C1 segment of cervical spinal cord (tissue), 14 donors: ENCODE measurements at places on chromosomes 13 and 19.

DNA sequence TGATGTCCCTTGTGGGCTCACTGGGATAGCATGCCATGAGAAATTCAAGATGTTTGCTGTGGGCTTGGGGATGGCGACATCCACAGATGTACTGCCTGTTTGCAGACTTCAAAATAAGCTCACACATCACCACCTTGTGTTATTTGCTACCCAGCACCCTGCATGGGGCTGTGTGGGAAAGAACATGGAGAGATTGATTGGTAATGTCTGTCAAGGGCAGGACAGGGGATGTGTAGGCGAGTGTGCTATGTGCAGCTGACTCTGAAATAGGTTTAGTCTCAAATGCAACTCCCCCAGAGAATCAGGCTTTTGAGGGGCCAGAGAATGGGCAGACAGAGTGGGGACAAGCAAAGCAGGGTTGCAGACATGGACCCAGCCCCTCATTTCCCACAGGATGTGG is 24.7 kb downstream of the PNPLA6 start:
- DNase-seq: no peak

DNA sequence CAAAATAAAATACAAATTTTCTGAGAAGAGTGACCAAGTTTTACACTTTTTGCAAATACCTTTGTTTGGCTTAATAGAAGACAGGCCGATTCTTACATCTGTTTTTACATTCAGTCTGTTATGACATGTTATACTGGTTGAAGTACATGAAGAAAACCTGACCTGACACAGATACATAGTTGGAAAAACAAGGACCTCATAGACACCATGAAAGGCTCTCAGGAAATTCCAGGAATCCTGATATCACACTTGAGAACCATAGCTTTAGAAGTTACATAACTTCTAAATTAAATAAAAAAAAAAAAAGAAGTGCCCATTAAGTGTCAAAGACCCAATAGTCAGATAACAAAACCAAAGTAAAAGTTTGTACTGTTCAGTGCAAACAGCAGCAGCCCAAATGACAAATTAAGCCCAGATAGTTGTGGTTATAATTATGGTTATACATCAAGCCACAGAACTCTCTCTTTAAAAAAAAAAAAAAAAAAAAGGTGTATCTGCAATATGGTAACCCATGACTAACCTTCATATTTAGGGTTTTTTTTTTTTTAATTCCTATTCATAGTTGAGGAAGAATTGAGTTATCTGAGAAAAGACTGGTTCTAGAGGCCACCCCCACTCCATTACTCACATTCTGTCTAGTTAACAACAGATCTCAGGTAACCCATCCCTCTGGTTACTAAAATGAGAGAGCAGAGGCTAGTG is 19.8 kb downstream of the RBM26 start:
- DNase-seq: no peak

DNA sequence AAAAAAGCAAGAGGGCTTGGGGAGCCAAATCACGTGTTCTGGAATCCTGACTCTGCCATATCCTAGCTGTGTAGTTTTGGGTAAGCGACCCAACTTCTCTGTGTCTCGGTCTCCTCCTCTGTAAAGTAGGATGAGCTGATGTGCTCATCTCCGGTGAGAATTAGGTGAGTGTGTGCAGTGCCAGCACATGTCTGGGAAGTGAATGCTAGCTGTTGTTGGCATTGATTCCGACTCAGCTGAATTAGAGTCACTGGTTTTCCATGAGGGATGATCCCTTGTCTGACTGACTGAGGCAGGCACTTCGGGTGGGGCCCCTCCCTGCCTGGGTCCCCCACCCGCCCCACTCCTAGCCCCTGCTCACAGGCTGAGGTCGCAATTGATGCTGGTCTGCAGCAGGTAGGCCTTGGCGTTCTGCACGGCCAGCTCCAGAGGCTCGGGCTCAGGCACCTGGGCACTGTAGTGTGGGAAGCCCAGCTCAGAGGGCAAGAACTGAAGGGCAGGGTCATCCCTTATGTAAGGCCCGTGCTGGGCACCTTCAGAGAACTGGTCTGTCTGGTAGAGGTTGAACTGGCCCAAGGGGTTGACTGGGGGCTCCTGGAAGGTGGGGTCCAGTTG is 835 bp downstream of the RSPH6A start:
- no peak for DNase-seq

DNA sequence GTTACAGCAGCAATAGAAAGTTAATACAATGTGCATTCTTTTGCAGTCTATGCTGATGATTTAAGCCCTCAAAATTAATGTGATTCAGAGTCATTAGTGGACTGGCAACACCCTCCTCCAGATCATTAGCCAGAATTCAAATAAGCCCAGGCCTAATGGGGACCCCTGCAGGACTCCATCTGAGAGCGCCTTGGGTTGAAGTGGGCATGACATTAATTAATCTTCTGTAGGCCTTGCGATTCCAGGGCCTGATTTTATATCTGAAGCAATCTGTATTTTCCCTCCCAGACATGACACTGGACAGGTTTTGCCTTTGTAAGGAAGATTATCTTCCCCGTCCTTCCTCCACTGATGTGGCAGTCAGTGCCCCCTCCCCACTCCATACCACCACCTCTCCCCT is 442.9 kb downstream of the FOXO1 start:
- no peak for DNase-seq

- DNase-seq: no peak
Measured at GRCh38 chr19:15284896-15285295, 47.4 kb downstream of the BRD4 start.

GRCh38 chr13:21759463-21759862 is 88.6 kb downstream of the FGF9 start:
- no peak for DNase-seq

DNA sequence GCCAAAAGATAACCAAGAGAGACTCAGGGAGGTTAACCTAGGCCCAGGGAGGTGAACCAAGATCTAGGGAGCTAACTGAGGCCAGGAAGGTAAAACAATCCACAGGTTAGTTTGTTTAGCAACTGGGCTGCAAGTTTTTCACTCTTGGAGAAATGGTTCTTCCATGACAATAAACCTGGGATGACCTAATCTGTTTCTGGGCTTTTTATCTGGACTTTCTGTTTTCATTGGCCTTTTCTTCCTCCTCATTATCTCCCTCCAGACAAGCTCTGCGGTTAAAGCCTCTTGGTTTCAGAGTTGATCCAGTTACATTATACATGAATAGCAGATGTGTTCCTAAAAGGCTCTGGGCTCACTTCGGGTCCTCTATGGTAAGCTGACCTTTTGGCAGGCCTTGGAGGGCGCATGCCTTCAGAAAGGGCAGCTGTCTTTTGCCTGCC is 44.2 kb downstream of the PCDH8 start:
- no peak for DNase-seq

GRCh38 chr13:41060082-41060723 is 1.1 kb upstream of the WBP4 start:
- peak; percentile 82 for DNase-seq

DNA sequence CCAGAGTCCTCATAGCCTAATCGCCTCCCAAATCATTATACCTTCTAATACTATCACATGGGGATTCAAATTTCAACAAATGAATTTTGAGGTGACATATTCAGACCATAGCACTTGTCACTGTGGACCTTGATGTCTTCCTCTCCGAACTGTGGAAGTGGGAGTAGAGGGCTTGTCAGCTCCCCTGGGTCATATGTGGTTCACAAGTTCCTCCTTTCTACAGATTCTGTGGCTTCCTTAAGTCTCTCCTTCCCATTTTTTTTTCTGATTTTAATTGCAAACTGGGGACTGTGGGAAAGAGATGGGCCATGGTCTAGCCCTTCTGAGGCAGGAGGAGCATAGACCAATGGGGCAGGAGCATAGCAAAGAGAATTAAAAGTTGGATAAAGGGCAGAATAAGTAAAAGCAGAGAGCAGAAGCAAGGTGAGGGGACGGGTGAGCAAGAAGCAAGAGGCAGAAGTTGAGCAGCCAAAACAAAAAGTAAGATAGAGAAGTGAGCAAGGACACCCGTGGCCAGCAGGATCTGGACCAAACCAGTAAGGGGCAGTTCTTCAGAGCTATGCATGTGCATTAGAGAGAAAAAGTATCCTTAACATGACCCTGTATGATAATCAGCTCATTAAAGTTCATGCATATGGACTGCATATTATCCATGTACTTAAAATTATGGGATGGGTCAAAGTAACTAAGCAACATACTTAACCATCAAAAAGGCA is 2.6 kb upstream of the SIGLEC7 start:
- DNase-seq: no peak

- DNase-seq: no peak
Measured at GRCh38 chr13:36356058-36356457, 9.9 kb upstream of the SPART start.

DNA sequence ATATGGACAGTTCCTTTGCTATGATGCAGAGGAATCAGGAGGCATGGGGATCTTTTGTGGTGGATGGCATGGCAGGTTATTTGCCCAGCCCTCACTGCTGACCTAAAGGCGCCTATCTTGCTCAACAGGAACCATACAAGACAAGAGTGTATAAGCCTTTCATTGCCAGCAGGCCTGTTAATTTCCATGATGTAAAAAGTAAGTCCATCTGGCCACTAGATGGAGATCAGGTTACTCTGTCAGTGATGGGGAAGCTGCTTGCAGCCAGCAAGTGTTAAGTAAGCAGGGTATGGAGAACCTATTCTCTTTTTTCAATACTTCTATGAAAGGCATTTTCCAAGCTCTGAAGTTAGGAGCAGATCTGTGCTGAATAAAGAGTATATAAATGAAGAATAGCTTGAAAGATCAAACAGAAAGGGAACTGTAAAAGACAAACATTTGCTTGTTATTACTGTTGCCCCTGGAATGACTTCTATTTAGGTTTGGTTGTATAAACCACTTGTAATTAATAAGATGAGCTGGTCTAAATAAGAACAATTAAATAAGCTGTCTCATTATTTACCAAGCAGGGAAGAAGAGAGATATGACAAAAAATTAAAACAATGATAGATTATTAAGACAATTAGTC is 210.9 kb downstream of the RGCC start:
- no peak for DNase-seq

GRCh38 chr19:51020988-51021651 is 1.6 kb upstream of the KLK10 start:
- DNase-seq: no peak

DNA sequence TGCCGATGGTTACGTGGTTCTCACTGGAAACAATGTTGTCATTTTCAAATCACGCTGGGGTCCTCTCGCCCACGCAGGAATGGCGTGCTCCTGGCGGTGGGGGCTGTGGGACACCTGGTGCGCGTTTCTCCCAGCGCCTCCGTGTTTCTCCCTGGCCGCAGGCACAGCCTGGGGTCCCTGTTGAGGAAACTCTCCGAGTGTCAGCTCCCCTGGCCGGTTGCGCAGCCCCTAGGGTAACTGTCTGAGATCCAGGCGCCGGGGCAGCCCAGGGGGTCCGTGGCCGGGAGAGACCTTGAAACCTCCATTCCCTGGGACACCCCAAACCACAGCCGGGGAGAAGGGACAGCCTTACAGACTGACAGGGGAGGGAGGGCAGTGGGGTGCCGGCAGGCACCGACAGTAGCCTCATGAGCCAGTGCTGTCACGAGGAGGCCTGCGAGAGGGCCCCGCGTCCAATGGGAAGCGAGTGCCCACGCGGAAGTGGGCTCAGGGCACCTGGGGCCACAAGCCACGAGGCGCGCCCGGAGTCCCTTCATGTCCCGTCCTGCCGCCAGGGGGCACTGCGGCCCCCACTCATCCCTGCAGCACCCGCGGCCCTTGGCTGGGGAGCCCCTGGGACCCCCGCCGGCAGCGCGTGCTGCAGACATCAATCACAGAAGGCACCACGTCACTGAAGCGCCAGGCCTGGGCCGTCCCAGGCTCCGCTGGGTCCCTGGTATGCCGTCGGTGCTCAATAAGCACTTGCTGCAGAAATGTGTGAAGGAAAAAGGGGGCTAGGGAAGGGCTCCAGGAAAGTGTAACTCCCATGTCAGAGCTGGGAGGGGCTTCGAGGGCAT is 9.5 kb downstream of the ADAMTSL5 start:
- peak; percentile 42 for DNase-seq

- no peak for DNase-seq
Measured at GRCh38 chr19:30656520-30657100, 284.4 kb downstream of the ZNF536 start.

GRCh38 chr13:42614436-42615035 is 40.6 kb downstream of the TNFSF11 start:
- DNase-seq: no peak

DNA sequence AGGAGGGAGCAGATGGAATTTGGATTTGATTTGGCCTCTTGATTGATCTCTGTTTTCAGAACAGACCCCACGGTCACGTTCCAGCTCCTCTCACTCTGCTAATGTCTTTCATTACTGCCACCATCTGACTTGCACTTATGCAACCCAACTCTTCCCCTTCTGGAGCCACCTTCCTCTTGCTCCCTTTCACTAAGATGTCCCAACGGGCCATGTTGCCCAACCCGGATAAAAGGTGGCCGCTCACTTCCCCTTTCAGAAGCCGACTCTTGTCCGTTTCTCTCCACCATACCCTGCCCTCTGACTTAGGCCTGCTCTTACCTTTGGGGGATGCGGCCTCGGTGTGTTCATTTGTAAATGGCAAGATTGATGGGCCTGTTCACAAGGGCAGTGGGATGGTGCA is 27.4 kb upstream of the CYP4F8 start:
- no peak for DNase-seq

DNA sequence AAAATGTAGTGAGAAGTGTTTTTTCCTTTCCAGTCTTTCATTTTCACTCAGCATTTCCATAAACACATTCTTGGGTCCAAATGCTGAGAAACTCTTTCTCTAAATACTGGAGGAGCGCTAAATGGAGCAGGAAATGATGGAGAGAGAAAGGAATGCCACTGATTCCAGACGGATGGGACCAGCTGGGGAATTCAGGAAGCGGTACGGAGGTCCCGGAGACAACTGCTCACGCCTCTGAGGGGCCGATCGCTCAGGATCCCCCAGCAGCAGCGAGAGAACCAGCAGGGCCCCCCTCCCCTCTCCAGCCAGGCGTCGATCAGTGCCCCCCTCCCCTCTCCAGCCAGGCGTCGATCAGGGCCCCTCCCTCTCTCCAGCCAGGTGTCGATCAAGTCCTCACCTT is 13.2 kb downstream of the RASA3 start:
- no peak for DNase-seq

DNA sequence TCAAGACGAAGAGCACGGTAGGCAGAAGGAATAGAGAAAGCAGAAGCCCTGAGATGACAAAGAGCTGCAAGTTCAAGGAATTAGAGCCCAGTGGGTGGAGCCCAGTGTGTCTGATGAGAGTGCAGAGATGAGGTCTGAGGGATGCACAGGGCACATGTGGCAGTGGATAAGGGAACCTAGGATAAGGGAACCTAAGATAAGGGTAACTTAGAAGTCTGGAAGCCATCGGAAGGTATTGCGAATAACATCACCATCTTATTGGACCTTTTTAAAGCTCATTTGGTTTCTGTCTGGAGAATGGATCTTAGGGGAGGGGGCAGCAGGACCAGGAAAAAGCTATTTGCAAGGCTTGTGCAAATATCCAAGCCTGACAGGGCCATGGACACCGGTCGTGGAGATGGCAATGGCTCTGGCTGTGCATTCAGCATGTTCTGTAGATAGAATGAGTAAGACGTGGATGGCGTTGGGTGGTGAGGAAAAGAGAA is 1.3 kb downstream of the FPR3 start:
- no peak for DNase-seq

GRCh38 chr19:37007587-37008220 is 70.5 kb upstream of the ZNF420 start:
- DNase-seq: peak; percentile 0
